ENCODE measurements at places on chromosomes 11 and 22. TPM values are rescaled to one million over a fixed set of nuclear protein-coding genes. Genes with fewer than 3 reads are reported as not detected.

DNA sequence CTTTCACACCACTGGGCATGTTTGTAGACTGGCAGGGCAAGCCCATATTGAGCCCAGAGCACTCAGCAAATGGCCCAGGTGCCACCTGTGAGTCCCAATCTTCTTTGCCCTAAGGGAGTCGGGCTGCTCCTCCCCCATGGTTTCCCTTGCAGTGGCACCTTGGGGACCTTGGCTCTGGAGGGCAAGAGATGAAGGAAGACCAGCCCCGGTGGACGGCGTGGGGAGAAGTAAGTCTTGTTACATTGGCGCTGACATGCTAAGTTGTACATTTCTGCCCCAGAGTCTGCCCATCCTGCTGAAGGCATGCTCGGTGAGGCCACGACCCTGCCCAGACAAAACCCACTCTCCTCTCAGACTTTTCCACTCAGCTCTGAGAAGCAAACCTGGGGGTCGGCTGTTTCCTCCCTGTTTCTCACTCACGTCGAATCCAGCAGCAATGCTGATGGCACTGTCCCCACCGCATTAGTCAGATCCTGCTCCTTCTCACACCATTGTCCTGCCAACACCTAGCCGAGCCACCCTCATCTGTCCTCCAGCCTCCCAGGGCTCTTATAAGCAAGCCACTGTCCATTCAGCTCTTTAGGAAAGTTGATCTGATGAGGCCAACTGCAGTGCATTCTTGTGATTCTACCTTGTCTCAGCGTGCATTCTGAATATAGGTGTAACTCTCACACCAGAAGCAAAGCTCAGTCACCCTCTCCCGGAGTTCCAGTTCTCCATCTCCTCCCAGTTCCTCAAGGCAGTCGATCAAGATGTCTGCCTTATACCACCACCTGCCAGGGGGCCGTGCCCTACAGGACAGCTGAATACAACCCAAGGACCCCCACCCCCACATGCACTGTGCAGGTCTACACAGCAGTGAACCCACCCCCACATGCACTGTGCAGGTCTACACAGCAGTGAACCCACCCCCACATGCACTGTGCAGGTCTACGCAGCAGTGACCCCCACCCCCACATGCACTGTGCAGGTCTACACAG is 827.1 kb downstream of the TBC1D22A start:
- no peak for DNase-seq

DNA sequence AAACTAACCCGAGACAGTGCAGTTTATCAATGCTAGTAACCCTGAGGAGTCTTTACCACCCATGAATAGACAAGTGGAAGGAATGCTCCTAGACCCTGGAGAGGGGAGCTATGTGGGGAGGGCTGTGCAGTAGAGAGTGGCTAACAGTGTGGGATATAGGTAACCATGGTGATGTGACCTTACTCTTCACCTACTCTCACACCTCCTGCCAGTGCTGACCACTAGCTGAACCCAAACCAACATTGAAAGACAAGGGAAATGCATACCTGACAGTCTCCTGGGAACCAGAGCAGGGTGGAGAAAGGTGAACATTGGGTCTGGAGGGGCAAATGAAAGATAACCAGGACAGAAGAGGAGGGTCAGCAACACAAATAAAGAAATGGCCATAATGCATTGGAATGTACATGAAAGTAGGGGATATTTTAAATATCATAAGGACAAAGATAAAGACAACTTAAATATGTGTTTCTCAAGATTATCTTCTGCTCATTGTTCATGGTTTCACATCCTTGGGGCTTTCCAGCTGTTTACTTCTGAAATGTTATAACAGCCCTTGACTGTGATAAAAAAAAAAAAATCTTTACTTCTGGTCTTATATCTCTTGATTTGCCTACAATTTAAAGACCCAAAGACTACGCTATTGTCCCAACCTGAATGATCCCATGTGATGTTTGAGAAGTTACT is 983.3 kb upstream of the TENM4 start:
- DNase-seq: no peak

GRCh38 chr22:38494498-38494897 is 11.6 kb downstream of the DDX17 start:
- no peak for DNase-seq

Gene ARHGAP42
- total RNA-seq: 8.3 TPM

GRCh38 chr22:23402275-23403151 is 177.6 kb downstream of the IGLL1 start:
- DNase-seq: peak; percentile 51
